ENCODE measurements at places on chromosomes 6 and 20.

GRCh38 chr6:154096316-154096715 lies 57.3 kb downstream of the OPRM1 start:
- DNase-seq = no peak

DNA sequence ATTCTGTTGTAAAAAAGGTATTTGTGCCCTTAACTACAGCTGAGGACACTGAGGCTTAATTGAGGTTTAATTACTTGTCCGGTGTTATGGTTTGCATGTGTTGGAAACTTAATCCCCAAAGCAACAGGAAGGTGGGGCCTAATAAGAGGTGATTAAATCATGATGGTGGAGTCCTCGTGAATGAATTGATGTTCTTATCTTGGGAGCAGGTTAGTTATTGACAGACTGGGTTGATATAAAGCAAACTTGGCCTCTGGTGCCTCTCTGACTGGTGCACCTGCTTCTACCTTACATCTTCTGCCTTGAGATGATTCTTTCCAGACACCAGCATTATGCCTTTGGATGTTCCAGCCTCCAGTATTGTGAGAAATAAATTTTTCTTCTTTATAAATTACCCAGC lies 306.5 kb upstream of the HS3ST5 start:
- no peak for DNase-seq

- DNase-seq = no peak
Measured at GRCh38 chr6:32224696-32225095, 829 bp upstream of the NOTCH4 start.

DNA sequence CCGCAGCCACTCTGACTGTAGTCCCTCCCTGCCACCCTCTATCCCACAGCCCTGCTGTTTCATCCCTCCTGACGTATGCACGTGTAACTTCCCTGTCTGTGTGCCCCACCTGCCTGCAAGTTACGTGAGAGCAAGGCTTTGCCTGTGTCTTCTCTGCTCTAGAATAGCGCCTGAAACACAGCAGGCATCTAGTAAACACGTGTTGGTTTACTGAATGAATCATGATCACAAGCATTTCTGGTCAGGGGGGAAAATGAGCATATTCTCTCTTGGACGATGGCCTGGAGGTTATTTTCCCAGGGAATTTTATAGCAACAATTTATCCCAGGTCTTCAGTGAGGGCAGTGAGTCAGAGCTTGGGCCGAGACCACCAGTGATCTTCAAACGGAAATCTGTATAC lies 38.3 kb downstream of the PSMG4 start:
- no peak for DNase-seq

DNA sequence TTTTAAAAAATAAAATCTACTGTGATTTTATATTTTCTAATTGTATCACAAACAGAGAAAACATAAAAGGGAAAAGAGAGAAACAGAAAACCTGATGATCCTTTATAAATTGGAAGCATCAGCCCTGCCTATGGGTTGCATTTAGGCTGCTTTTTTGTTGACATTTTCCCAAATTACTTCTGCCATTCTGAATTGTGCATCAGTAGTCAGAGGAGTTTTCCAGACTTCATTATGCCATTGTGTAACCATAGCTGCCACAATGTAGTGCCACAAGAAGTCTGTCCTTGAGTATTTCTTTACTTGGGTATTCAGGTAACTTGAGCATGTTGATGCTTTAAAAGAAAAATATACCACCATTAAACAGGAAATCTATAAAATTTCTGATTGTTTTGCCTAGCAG lies 130.3 kb downstream of the HACE1 start:
- DNase-seq = no peak

- DNase-seq = no peak
Measured at GRCh38 chr20:48787861-48788375, 39.9 kb downstream of the PREX1 start.

GRCh38 chr6:143838395-143838794 lies 4.7 kb upstream of the LTV1 start:
- DNase-seq = no peak

- no peak for DNase-seq
Measured at GRCh38 chr6:135191508-135192255, 10.6 kb downstream of the MYB start.

- no peak for DNase-seq
Measured at GRCh38 chr6:25913741-25914140, 16.8 kb downstream of the SLC17A2 start.

- no peak for DNase-seq
Measured at GRCh38 chr6:124741341-124741740, 220.9 kb upstream of the RNF217 start.

DNA sequence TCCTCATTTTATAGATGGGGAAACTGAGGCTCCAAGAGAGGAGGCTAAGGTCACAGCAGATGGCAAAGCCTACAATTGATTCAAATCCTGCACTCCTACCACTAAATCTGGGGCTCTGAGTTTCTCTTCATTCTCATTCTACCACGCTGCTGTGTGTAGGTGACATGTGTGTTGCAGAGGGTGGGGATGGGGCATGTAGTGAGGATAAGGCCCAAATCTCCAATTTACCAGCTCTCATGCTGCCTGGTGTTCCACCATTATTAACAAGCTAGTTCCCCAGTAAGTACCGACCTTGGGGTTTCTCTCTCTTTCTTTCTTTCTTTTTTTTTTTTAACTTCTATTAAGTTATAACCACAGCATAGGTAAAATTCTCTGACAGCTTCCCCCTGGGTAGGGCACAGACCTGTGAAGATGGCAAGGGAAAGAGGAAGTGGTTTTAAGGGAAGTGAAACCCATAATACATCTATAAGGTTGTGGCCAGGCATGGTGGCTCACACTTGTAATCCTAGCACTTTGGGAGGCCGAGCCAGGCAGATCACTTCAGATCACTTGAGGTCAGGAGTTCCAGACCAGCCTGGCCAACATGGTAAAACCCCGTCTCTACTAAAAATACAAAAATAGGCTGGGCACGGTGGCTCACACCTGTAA lies 13.0 kb upstream of the MATN4 start:
- DNase-seq = no peak

DNA sequence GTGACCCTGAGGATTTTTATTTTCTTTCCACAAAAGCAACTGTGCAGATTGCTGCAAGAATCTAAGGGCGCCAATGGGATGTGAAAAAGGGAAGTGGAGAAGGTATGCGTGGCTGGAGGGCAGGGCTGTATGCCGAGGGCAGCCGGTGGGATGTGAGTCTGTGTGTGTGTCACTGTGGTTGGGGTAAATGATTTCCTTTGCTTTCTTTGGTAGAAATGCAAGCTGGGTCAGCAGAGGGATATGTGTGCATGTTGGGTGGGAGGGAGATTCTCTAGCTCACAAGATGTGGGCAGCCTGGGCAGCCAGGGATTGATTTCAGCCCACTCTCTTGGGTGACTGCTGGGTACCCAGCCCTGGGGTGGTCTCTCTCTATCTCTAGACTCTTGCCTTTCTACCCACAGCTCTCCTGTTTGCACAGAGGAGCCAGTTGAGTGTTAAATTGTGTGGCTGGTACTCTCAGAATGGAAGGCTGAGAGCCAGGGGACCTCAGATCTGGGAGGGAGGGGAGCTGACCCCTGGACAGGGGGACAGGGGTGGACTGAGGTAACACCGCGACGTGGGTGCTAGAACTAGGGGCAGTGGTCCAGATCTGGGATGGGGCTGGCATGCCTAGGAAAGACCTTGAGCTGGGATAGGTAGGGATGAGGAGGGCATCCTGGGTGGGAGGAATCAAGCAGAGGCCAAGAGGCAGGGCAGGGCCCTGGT lies 136.8 kb upstream of the RNF24 start:
- no peak for DNase-seq

DNA sequence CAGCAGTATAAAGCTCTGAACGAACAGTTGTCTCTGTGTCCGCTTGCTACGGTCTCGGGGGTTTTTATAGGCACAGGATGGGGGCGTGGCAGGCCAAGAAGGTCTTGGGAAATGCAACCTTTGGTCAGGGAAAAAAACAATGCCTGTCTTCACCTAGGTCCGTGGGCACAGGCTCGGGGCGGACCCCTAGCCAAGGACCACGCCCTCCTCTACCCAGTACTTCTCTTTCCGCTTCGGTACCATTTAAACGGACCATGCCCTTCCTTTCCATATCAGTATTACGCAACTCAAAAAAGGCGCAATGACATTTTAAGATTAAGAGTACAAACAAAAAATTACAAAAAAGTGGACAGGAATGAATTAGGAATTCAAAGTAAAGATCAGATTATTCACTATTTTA lies 44.3 kb upstream of the SLC17A4 start:
- no peak for DNase-seq

DNA sequence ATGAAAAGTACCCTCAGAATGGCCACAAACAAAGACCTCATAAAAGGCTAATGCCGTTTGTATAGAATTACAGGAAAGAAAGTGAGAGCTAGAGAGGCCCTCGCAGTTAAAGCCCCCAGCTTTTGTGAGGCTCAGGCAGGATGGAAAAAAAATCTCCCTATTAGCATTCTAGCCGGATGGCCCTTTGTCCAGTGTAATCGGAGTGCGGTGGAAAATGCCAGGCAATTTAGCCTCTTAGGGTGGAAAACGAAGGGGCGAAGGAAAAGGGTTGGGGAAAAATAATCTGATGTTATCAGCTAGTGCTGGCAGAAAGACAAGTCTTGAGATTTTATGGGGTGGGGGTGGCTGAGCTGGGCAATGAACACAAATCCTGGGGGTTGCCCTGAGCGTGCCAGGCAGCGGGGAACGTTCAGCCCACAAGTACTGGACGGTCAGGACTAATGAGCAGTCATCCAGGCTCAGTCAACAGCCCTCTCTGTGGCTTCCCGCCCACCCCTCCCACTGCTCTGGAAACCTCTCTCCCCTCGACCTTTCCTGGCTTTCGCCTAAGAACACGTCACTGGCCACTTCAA lies 92.4 kb downstream of the PSMG4 start:
- no peak for DNase-seq

- no peak for DNase-seq
Measured at GRCh38 chr6:11875325-11876109, 96.9 kb upstream of the ADTRP start.

- no peak for DNase-seq
Measured at GRCh38 chr6:14804785-14805210, 441.1 kb upstream of the JARID2 start.

- no peak for DNase-seq
Measured at GRCh38 chr6:136890194-136890839, 31.8 kb upstream of the SLC35D3 start.

- peak; percentile 19 for DNase-seq
Measured at GRCh38 chr20:61719691-61720347, 345.9 kb downstream of the TAF4 start.

- no peak for DNase-seq
Measured at GRCh38 chr6:21827425-21828202, 234.1 kb downstream of the SOX4 start.

GRCh38 chr20:35560541-35560940 lies 18.7 kb downstream of the ERGIC3 start:
- no peak for DNase-seq

GRCh38 chr6:158053377-158054313 lies 72.0 kb downstream of the SYNJ2 start:
- DNase-seq = no peak

DNA sequence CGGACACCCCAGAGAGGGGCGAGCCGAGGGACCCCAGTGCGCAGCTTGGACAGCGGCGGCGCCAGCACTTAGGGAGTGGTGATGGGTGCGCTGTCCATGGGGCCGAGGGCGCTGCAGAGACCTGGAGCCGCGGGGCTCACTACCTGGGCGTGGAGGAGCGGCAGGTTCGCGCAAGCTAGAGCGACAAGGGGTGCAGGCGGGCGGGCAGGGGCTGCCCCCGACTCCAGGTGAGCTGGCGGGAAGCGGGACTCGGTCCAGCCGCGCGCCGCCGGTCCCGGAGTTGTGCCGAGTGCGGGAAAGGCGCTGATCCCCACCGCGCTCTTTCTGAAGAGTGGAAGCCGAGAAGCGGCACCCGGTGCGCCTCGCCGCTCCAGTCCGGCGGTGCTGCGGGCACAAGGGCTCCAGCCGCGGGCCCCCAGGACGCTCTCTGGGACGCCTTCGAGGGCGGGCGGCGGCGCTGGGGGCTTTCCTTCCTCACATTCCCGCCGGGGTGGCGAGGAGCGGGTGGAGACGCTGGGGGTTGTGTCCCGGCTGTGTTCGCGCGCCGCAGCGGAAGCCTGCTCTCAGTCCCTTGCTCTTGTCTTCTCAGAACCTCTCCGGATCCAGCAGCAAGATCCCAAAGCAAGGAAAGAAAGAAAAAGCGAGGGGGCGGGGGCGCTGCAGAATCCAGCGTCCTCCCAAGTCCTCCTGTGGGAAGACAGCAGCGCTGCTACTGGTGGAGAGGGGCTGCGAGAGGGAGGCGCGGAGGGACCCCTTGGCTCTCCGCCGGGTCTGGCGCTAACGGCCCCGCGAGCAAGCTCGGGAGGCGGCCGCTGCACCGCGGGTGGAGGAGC lies at the start of gene B3GAT2:
Gene B3GAT2, minus strand, starts transcription at position 610 of the 833 bp plus-strand sequence. CDS start 631 bp downstream, outside the sequence.
- DNase-seq = no peak

- peak; percentile 23 for DNase-seq
Measured at GRCh38 chr6:45495429-45496084, 117.8 kb upstream of the SUPT3H start.
